ENCODE measurements at places on chromosomes 1 and 21.

GRCh38 chr1:74570797-74571492 lies 58.5 kb upstream of the LRRC53 start:
- no peak for DNase-seq

GRCh38 chr1:204417074-204417997 lies 5.7 kb upstream of the PPP1R15B start:
- peak; percentile 41 for DNase-seq

DNA sequence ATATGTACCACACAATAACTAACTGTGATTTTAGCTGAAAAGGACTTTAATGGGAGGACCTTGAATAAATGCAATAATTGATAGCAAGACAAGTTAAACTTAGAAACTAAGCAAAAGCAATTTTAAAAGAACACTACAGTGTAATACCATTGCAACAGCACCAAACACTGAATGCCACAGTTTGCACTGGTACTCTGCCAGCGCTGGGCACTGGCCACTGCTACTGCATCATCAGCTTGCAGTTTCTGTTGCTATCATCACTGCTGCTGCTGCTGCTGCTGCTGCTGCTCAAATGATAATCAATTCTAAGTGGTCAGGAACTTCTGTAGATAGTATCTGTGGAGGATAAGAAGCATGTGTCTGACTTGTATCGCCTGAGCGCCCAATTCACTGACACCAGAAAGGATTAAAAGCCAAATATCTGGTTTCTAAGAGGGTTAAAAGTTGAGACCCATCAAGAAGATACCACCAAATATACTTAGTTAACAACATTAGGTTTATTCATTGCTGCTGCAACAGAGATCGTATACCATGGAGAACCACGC lies 306.9 kb downstream of the LRRC40 start:
- no peak for DNase-seq

DNA sequence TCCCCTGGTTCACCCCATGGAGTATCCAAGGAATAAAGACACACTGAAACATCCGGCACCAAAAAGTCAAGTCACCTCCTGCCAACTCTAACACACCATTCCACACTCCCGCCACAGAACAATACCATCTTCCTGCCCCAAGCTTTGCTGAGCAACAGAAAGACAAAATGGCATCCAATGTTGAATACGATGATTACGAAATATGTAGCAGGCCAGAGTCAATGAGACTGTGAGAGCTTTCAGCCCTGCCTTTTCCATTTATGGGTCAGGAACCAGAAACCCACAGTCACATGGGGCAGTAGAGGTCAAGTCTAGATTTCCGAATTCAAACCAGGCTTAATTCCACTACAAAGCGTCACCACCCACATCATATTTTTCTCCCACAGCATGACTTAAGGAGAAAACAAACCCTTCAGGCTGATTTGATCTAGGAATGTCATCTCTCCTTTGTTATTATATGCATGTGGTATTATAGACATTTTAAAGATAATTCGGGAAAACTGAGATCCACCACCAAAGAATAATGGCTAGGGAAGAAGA lies 249.8 kb downstream of the SETD4 start:
- no peak for DNase-seq

DNA sequence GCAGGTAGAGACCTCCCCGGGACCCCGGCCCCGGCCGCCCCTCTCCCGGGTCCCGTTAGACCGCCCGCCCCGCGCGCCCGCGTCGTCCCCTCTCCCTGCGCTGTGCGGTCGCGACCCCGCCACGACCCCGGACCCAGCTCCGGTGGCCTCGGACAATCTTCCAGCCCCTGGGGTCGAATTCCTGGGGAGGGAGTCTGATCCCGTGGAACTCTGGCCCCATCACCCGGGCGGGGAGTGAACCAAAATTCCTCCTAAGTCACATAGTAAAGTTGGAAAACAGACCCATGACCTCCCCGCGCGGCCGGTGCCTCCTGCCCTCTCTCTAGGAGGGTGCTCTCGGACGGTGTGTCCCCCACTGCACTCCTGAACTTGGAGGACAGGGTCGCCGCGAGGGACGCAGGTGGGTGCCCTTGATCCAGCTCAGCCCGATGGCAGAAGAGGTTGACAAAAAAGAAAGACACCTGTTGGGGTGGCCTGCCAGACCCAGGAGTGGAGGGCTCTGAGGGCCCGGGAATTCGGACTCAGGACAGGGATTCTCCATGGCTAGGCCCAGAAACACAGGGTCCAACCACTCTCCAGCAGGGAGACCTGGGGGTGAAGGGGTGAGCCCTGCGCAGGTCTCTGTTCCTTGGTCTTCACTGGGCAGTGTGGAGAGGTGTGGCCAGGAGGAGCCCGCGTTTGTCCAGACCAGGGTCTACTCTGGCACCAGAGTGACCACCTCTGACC lies 451 bp downstream of the ADAMTSL4 start:
- DNase-seq = no peak

DNA sequence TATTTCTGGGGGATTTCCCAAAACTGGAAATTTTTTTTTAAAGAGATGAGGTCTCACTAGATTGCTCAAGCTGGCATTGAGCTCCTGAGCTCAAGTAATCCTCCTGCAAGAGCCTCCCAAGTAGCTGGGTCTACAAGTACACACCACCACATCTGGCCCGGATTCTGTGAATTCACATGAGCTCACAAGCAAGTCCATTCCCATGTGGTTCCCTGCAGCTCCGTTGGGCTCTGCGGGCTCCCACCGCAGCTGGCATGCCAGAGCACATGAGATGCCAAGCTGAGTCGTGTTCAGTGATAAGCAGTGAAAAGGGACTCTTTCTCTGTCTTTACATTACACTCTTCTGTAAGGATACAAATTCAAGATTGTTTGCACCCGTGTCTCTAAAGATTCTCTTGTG lies 21.9 kb upstream of the TTF2 start:
- DNase-seq = no peak

GRCh38 chr1:88014131-88014530 lies 669.9 kb upstream of the PKN2 start:
- no peak for DNase-seq

DNA sequence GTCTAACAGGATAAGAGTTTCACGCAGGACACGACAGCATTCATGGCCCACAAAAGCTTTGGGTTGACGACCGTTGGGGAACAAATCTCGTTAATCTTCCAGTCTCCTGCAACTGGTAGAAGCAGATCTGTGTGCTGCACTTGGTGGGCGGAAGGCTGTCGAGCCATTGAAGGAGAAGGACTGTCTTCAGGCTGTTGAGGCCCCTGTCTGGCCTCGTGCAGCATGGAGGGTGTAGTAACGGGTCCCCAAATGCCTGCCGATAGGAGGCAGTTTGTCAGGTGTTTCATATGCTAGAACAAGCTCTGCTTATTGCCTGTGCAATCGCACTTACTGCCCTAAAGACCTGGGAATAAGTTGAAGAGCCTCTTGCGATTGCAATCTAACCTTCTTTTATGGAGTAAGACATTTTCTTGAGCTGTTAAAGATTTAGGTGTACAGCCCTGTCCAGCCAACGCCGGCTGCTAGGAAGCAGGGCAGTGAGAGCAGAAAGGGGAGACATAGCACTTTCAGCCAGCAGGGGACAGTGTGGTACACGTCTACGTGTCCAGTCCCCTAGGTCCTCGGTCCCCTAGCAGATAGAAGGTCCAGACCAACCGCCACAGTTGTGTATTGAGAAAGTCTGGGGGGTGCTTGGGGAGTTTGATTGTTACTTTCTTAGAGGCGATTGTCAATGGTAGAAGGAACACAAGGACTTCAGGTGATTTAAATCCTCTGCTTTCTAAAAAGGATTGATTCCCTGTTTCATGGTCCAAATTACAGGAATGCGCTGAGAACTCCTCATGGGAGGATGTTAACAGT lies 102.3 kb upstream of the TMPRSS2 start:
- peak; percentile 18 for DNase-seq

- no peak for DNase-seq
These were observed 98.7 kb downstream of the CRYAA start for GRCh38 chr21:43267391-43268085.

- no peak for DNase-seq
These were observed at the start of gene STUM for GRCh38 chr1:226548256-226549093. Gene STUM (plus strand): TSS chr1:226548764. CDS start chr1:226548905, 141 bp downstream.

GRCh38 chr1:6198646-6199297 lies 623 bp downstream of the RPL22 start:
- DNase-seq = peak; percentile 30

DNA sequence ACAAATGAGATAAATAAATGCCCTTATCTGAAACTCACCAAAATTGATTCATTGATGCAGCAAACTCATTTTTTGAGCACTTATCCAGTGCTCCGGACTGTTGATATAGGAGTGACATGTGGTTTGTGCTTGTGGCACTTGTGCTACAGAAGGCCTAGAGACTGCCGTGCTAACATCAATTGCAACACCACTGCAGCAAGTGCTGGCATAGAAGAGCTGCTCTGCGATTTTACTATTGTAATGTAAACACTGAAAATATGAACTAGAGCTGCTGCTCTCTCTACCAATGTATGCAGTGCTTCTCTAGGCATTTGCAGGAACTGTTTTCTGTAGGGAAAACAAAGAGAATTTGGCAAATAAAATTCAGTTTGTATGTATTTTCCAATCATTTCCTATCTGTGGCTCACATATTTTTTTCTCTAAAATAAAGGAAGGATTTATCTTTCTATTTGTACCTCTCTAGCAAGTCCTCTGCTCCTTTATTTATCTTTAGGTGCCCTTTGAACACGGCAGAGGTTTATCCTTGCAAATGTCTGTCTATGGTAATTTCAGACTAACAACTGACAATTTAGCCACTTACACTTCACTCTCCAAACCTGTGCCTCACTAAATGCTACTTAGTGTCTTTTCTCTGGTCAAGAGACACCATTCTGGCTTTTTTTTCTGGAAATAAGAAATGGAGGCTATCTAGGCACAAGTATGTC lies 409.5 kb upstream of the ADGRL2 start:
- no peak for DNase-seq
